Caki2 (cell line): ENCODE measurements at places on chromosomes 2 and 18.

DNA sequence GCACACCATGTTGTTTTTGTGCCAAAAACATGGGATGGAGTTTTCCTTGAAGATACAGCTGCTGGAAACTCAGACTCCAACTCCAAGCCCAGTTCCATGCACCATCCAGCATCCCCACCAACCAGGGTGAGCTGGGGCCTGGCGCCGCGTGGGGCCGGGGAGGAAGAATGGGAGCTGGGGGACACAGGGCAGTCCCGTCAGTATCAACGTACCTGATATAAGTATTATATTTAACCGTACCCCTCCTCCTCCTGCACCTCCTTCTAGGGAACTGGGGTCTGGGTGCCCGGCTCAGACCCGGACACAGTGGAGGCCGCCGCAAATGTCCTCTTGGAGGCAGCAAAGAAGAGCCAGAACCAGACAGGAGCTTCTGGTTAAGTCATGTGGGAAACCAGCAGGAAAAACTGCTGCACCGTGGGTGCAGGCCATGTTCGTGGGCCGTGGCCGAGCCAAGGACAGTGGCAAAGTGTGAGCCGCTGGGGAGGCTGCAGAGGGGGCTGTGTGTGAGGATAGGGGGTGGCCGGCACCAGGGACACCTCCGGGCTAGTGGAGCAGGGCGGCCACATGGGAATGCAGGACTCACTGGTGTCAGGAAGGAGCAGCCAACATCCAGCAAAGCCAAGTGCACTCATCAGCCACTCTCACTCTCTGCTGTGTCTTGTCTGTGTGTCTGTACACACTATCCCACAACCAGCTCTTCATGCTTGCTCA lies 112.6 kb downstream of the TMEM18 start:
- DNase-seq, result no peak

DNA sequence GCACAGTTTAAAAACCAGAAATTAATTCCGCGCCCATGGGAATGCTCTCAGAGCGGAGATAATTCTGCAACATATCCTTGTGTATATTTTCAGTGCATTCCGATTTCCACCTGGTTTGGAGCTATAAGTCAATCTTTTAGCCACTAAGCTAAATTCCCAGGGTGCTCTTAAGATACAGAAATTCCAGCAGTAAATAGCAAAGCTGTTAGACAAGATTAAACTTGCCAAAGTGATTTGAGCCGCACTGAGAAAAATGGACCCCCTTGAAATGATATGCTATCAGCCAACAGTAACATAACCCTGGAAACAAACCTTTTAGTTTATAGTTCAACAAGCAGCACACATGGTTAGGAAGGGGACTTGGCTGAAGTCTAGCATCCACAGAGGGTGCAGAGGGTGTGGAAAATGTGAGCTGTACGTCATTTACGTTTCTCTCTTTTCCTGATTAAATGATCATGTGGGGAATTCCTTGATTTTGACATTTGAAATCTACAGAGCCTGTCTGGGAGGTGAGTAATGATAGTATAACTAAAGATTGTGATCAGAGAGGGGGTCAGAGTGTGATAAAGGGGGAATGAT lies 99.8 kb upstream of the COPS8 start:
- no peak for DNase-seq

DNA sequence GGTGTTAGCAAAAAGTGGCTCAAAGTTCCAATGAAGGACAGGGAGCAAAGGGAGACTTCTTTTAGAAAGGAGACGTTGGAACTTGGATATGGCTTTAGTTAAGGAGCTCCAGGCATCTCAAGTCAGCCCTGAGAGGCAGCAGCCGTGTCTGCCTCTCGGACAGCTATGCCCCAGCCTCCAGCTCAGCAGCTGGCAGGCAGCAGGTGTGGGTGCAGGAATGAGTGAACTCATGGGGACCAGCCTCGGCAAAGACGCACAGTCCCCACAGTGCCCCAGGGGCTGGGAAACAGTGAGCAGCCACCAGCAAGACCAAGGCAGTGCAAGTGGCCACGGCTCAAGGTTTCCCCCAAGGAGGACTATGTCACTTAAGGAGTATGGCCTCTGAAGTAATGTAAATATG lies 1.6 kb upstream of the LRRFIP1 start:
- DNase-seq, result no peak

GRCh38 chr2:161122772-161123530 lies 37.3 kb upstream of the TANK start:
- DNase-seq, result peak; percentile 71

- no peak for DNase-seq
Observed at GRCh38 chr2:134225841-134226240, 28.0 kb upstream of the MGAT5 start.

GRCh38 chr2:25366629-25367028 lies 24.9 kb upstream of the DNMT3A start:
- DNase-seq, result no peak

DNA sequence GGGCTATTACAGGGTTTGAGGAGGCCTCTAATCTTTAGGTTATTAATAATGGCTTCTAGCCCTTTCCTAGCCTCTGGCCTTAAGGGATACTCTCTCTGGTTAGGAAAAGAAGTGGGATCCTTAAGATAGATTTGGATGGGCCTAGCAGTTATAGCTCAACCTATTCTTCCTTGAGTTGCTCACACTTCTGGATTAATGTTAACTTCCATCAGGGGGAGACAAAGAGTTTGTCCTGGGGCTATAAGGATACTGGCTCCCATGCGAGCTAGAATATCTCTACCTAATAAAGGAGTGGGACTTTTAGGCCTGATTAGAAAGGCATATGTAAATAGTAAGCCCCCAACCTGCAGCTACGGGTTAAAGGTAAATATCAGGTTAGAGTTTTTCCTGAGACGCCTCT lies 14.3 kb upstream of the PTH2R start:
- DNase-seq, result no peak

DNA sequence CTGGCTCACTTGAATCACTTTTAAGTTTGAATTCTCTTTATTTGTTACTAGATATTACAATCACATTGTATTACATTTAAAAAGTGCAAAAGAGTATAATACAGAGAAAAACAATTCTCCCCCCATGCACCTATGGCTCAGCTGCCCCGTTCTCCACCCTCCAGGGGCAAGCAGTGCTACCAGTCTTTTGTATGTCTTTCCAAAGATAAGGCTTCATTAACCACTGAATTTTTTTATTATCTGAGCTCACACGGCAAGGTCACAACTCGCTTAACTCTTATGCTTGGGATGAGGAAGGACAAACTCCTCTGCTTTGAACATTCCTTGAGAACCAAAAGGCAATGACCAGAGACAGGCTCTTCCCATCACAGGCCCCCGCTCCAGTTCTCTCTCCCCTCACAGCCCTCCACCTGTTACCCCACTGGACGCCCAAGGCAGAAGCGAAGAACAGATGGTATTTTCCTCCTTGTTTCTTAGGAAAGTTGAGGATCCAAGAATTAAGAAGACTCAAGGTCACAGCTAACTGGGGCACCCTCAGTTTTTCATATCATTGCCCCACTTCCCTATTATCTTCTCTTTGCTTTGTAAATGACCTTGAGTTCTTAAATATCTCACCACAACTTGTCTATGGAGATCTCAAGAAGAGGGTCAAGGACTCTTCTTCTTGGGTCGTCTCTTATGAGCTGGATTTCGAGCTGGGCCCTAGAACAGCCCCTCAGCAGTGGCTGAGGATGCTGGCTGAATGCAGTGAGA lies 30.1 kb downstream of the SH2D6 start:
- no peak for DNase-seq

DNA sequence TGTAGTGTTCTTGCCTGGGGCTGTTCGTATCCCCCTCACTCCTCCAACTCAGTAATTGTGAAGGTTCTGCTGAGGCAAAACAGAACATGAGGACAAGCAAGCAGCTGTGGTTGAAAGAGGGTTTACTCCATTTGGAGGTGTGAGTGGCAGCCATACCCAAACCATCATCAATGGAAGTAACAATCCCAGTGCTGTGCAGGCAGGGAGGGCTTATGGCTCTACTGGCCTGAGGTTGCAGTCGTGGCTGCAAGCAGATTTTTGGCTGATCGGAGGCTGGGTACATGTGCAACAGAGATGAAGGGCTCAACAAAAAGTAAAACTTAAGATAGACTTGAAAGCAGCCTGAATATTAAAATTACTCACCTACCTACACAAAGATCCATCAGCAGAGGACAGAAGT lies 13.2 kb downstream of the SRSF7 start:
- DNase-seq, result no peak

DNA sequence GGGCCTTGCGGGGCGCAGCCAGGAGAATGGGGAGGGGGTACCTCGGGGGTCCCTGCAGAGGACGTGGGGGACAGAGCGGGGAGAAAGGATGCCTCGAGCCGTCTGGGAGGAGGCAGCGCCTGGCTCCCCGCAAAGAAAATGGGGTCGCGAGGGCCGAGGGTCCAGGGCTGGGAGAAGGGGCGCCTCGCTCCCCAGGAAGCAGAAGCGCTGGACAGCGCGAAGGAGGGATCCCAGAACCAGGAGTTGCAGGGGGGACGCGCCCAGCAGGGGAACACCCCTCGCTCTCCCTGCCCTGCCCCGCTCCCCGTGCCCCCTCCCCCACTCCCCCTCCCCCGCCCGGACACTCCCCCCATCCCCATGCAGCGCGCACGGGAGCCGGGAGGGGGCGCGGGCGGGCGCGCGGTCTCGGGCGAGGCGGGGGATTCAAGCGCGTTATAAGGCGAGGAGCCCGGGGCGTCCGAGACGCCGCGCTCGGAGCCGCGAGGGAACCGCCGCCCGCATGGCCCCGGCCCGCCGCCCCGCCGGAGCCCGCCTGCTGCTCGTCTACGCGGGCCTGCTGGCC lies at the start of gene ERFE:
Gene ERFE, plus strand, starts transcription at position 462 of the 562 bp plus-strand sequence. Its CDS starts 38 bp downstream, at position 500.
- DNase-seq, result no peak

- DNase-seq, result no peak
Observed at GRCh38 chr2:104952976-104953375, 84.9 kb upstream of the MRPS9 start.

- DNase-seq, result no peak
Observed at GRCh38 chr2:185473838-185474237, 264.8 kb upstream of the FSIP2 start.

DNA sequence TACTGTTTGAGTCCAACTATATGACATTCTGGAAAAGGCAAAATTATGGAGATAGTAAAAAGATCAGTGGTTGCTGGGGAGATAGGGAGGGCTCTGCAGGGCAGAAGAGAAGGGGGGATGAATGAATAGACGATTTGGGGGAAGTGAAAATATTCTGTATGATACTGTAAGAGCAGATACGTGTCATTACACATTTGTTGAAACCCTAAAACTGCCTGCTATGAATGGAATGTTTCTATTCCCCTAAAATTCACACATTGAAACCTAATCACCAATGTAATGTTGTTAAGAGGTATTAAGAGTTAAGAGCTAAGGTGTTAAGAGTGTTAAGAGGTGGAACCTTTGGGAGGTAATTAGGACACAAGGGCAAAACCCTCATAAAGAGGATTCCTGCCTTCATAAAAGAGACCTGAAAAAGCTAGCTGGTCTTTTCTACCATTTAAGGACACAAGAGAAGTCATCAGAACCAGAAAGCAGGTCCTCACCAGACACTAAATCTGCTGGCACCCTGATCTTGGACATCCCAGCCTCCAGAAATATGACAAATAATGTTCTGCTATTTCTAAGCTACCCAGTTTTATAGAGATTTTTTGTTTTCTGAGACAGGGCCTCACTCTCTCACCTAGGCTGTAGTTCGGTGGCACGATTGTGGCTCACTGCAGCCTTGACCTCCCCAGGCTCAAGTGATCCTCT lies 76.2 kb downstream of the ATAD2B start:
- no peak for DNase-seq

GRCh38 chr2:188773075-188773474 lies 201.1 kb upstream of the COL3A1 start:
- DNase-seq, result no peak

- no peak for DNase-seq
Observed at GRCh38 chr18:77248873-77249568, 627 bp upstream of the GALR1 start.

DNA sequence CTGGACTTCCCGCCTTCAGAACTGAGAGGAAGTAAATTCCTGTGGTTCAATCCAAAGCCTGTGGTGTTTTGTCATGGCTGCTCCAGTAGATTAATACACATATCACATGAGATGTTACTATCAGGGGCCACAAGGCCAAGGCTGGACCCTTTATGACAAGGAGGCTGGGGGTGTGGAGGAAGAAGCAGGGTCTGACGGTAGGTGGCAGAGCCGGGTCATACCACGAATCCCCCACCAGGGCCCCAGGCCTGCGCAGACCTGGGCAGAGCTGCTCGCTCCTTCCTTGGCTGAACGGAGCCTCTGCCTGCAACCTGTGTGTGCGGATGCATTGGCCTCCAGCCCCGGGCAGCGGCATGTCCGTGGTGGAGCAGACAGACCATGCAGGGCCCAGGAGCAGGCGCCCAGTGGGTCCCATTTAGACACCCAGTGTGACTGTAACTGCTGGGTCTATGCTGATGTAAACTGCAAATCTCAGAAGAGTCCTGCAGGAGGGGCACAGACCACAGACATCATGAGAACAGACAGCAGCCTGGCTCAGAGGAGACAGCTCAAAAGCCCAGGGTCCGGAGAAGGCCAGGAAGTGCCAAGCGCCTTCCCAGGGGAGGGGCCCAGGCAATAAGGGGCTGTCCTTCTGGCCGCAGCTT lies 155.2 kb downstream of the PXDN start:
- no peak for DNase-seq

GRCh38 chr18:70024093-70024492 lies 76.4 kb upstream of the CD226 start:
- DNase-seq, result no peak

DNA sequence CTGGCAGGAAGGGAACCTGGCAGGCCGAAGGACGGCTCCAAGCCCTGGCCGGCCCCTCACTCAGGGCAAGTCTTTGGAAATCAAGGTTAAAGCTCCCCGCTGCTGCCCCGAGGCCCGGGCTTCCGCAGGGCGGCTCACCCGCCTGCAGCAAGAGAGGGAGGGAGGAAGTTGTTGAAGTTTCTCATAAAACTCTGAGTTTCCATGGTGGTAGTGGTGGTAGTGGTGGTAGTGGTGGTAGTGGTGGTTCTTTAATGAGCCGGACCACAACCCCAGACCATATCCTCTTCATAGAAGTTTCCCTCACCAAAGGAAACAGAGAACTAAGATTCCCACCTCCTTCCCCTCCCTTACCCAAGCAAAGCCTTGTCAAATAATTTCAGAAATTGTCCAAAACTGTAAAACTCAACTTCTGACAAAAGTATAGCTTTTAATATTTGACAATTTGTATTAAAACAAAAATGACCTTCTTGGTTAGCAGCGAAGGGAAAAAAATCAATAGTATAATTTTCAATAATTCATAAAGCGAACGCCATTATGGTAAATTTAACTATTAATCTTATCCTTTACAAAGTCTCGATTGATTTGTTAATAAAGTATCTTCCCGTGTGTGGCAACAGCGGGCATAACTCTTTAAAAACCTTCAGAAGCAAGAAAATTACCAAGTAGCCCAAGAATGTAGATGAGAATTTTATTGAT lies 1.5 kb upstream of the HOXD10 start:
- DNase-seq, result no peak

- DNase-seq, result peak; percentile 53
Observed at GRCh38 chr2:529424-529823, 147.8 kb downstream of the TMEM18 start.

- no peak for DNase-seq
Observed at GRCh38 chr18:64178860-64179259, 30.0 kb upstream of the LINC00305 start.
